ENCODE measurements at places on chromosomes 7 and 10.

DNA sequence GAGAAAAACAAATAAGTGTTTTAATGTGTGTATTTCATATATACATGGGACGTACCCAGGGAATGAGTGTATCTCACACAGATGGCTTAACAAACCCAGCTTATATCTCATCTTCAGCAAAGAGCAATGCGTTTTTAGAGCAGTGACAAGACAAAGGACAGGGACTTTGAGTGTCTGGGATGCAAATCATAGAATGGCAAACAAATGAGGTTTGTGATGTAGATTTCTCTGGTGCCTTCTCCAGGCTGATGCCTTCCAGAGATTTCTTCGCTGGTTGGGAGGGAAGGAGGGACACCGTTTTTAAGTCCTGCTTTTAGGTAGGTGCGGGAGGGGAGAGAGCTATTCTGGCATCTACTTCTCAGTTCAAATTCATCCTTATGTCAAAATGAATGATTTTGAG is 16.6 kb downstream of the LANCL2 start:
- no peak for DNase-seq

GRCh38 chr10:5512881-5513612 is 11.7 kb upstream of the CALML3 start:
- DNase-seq = no peak

- DNase-seq = no peak
These were observed 152.0 kb downstream of the ZNF22 start for GRCh38 chr10:45152726-45153125.

DNA sequence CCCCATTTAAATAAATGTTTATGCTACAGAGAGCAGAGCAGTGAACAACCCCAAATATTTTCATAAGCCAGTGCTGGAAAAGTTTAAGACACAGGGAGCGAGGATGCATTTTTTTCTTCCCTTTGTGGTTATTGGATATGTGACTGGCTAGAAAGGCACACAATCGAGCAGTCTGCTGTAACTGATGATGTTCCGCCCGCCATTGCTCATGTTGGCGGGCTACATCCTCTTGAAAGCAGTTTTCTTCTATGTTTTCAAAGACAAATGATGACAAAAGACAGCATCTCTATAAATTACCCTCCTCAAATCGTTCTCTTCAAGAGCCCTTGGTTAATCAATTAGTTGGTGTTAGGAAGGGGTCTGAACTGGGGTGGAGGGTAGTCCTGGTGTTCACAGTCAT is 269.8 kb downstream of the SKAP2 start:
- DNase-seq = no peak
